ENCODE measurements at places on chromosomes 3 and 15.

GRCh38 chr3:41224120-41224806 lies 25.0 kb downstream of the CTNNB1 start:
- no peak for DNase-seq

- no peak for DNase-seq
These were observed 44.9 kb downstream of the OXSR1 start for GRCh38 chr3:38210141-38210757.

GRCh38 chr15:92870010-92870591 lies 30.0 kb upstream of the CHD2 start:
- DNase-seq = no peak

- DNase-seq = no peak
These were observed 205.3 kb upstream of the TBL1XR1 start for GRCh38 chr3:177402533-177402932.

DNA sequence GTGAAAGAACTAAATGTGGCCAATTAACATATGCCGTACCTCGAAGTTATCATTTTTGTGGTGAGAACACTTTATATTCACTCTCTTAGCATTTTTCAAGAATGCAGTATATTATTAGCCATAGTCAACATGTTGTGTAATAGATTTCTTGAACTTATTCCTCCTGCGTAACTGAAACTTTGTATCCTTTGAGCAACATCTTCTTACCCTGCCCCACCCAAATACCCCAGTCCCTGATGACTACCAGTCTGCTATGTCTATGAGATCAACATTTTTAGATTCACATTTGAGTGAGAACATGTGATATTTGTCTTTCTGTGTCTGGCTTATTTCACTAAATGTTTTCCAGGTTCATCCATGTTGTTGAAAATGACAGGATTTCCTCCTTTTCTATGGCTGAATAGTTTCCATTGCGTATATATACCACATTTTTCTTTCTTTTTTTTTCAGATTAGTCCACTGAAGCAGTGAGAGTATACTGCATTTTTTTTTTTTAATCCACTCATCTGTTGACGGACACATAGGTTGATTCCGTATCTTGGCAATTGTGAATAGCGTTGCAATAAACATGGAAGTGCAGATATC lies 12.7 kb upstream of the KBTBD8 start:
- DNase-seq = no peak

DNA sequence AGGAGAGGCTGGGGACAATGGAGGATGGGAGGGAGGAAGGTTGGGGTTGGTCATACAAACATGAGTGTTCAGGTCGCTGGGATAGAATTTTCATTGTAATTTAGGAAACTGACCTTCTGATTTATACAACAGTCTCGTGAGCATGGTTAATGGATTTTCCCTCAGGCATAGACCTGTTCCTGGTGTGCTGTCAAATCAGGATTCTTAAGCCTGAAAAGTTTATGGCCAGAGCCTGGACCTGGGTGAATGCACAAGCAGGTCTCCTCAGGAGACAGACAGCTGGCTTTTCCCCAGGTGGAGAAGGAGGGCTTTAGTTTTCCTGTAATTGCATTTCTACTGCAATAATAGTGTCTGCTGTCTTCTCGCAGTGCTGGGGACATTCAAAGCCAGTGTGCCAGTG lies 338.0 kb downstream of the SHQ1 start:
- no peak for DNase-seq

- no peak for DNase-seq
These were observed 52.6 kb downstream of the NSUN3 start for GRCh38 chr3:94115482-94115881.

- DNase-seq = no peak
These were observed 6.9 kb upstream of the SACM1L start for GRCh38 chr3:45682311-45682710.

- no peak for DNase-seq
These were observed 24.4 kb downstream of the LARP6 start for GRCh38 chr15:70829371-70830166.

DNA sequence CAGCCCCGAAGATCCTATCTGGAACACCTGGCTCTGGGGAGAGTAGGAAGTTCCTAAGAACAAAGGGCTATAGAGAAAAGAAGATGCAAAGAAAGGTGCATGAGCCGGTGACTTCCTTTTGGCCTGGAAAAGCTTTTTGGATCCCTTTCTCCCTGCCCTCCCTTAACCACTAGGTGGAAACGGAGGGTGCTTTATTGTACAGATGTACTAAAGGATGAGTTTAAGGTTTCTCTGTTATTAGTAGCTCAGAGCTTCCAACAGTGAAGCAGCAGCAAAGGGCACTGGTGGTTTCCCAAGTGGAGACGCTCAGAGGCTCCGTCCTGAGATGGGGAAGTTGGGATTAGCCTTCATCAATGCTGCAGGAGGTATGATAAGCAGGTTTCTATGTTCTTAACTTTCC lies 5.9 kb upstream of the ADGRG7 start:
- no peak for DNase-seq

GRCh38 chr15:85943791-85944190 lies 135.9 kb upstream of the AGBL1 start:
- DNase-seq = no peak

DNA sequence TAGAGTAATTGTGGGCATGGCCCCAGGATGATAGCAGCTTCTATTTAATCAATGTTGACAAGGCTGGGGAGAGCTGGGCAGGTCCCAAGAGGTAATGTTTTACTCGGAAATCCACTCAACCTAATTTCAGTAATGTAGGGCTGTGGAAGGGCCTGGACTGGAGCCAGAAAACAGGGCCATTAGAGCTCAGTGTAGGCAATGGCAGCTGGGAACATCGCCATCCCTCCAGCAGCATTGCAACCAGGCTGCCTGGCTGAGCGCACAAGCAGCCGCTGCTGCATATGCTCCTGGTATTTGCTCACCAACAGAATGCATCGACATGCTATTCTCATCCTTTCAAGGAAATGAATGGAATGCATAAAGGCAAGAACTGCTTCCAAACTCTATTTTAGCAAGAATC lies 90.0 kb downstream of the GAP43 start:
- DNase-seq = no peak

- DNase-seq = no peak
These were observed 33.6 kb downstream of the GPR171 start for GRCh38 chr3:151169262-151169947.

- DNase-seq = no peak
These were observed 11.8 kb upstream of the BCL2L10 start for GRCh38 chr15:52124270-52124880.

DNA sequence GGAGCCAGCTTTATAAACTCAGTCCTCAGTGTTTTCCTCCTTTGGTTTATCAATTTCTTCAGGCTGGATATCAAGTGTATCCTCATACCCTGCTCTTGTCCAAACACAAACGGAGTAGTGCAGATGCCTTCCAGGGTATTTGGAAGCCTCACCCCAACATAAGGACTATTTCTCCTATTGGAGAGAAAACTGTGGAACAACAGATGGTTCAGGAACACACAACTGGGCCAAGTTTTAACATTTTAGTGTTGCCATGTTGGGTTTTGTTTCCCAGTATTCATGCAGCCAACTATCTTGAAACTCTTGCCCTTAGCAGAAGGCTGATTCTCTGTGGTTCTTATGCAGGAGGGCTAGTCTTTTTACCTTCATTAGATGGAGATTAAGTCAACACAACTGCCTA lies 398.1 kb downstream of the GABRB3 start:
- no peak for DNase-seq

- DNase-seq = no peak
These were observed 137.9 kb upstream of the HES1 start for GRCh38 chr3:193998123-193998448.

GRCh38 chr3:185153861-185154629 lies 1.2 kb upstream of the C3orf70 start:
- no peak for DNase-seq

- DNase-seq = no peak
These were observed 56.8 kb downstream of the LYZL4 start for GRCh38 chr3:42353631-42354030.

DNA sequence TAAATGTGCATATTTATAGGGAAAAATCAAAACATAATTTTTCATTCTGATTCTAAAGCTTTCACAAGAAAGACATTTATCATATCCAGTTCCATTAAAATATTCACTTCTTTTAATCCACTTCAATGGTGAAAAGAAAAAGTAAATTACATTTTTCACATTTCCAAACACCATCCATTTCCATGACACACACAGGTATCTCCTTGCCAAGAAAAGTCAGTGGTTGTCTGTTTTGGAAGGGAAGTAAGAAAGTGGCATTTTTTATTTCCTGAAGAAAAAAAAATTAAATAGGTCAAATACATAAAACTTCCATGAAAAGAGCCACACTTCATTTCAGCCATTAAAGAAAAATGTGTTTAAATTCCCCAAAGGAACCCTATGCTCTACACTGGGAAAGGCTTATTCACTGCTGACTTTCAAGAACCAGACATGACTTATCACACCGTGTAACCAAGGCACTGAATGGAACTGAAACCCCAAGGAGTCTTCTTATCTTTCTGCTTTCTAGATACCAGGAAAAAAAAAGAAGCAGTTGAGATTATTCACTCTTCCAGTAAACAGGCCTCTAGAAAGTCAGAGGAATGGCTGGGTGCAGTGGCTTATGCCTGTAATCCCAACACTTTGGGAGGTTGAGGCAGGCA lies 44.5 kb downstream of the OSBPL10 start:
- no peak for DNase-seq

- no peak for DNase-seq
These were observed 67.2 kb downstream of the ST6GAL1 start for GRCh38 chr3:186997473-186997939.

- no peak for DNase-seq
These were observed 5.2 kb downstream of the OCA2 start for GRCh38 chr15:28093752-28094535.

DNA sequence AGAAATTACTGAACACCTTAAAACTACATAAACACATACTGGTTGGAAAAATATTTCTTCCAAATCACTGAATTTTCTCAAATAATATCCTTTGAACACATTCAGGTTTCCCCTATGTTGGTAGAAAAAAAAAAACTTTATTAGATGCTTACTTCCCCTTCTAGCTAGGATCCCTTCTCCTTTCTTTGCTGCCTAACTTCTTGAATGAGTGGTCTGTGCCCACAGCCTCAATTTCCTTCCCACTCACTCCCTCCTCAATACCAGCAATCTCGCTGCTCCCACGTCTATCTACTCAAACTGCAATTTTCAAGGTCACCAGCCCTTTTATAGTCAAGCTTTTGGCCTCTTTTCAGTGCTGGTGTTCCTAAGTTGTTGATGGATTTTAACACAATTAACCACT lies 8.3 kb downstream of the CD200R1 start:
- no peak for DNase-seq

GRCh38 chr3:37943631-37944314 lies 46.8 kb upstream of the VILL start:
- no peak for DNase-seq

DNA sequence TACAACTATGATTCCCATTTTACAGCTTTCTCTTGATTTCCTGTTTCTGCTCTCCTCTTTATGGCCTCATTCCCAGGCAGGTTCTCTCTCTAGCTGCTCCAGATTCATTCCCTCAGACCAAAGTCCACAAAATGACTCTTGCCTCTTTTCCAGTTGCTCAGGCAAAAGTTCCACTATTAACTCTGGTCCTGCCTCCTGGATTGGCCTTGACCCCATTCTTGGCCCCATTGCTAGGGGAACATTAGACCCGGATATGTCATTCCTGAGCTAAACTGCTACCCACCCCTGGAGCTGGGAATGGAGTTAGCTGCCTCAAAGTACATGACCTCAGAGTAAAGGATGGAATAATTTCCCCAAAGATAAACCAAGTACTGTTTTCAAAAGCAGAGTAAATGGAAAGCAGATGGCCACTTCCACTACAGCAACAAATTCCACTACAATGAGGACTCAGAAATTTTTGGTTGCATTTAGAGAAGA lies 73.0 kb upstream of the GAP43 start:
- no peak for DNase-seq

GRCh38 chr15:83306561-83306960 lies 22.1 kb upstream of the BNC1 start:
- no peak for DNase-seq

DNA sequence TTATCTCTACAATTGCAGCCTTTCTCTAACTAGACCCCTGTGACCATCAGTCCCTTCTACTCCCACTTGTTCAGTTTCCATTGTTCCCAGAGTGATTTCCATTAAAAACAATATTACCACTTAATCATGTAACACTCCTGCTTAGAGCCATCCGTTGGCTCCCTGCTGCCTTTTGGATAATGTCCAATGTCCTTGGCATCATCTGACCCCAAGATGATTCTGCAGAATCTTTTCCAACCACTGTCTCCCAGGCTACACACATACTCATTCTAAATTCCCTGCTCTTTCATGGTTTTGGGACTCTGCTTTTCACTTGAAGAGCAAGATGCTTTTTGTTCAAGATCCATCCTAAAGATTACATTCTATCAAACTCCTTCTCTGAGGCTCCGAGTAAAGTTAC lies 7.1 kb downstream of the KCNH8 start:
- DNase-seq = no peak

DNA sequence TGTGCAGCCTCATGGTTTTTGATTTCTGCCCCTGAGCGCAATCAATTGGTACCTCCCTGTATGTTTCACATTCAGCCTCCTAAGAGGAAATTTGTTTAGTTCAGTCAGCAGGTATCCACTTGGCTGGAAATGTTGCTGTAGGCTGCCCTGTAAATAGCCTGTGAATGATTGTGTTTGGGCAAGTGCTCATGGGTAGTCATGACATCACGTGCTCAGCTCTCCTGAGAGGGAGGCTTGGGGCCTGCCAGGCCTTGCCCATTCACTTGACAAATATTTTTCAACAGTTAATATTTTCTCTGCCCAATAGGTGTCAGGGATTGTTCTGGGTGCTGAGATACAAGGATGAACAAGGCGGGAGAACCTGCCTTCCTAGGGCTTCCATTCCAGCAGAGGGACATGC lies 13.3 kb downstream of the HRH1 start:
- DNase-seq = no peak

DNA sequence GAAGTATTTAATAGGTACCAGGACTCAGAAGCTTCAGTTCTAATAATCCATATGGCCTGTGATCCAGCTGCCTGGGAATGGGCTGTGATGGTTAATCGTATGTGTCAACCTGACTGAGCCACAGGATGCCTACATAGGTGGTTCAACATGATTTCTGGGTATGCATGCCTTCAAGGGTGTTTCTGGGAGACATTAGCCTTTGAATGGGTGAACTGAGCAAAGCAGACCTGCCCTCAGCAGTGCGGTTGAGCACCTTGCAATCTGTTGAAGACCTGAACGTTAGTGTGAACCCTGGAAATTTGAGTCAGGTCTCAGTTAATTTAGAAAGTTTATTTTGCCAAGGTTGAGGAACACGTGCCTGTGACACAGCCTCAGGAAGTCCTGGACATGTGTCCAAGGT lies 22.8 kb upstream of the TKT start:
- no peak for DNase-seq

DNA sequence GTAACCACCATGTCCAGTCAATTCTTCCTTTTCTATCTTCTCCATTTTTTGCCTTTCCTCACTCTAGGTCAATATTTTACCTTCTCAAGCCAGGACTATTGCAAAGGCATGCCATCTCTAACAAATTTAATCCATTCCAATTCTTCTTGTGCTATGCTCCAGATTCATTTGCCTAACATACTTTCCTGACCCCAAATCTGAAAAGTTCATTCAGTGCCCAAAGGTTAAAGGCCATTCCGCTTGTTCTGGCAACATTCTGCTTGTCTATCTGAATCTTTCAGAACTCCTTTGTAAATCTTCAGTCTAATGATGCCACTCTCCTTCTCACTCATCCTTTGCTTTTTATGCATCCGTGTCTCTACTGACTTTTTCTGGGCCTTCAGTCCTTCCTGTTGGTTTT lies 15.6 kb downstream of the THAP10 start:
- DNase-seq = no peak
